ENCODE measurements at places on chromosomes 3 and 15.

- no peak for DNase-seq
Observed at GRCh38 chr15:47184003-47184907, 533.0 kb upstream of the SEMA6D start.

DNA sequence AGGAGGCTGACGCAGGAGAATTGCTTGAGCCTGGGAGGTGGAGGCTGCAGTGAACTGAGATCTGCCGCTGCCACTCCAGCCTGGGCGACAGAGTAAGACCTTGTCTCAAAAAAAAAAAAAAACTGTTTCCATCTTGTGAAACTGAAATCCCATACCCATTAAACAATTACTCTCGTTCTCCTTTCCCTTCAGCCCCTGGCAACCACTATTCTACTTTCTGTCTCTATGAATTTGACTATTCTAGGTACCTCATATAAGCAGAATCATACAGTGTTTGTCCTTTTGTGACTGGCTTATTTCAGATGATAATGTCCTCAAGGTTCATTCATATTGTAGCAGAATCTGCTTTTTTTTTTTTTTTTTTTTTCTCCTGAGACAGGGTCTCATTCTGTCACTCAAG lies 51.5 kb upstream of the UBE2E1 start:
- DNase-seq: no peak

- DNase-seq: no peak
Observed at GRCh38 chr3:2099028-2099671, 484 bp downstream of the CNTN4 start.

DNA sequence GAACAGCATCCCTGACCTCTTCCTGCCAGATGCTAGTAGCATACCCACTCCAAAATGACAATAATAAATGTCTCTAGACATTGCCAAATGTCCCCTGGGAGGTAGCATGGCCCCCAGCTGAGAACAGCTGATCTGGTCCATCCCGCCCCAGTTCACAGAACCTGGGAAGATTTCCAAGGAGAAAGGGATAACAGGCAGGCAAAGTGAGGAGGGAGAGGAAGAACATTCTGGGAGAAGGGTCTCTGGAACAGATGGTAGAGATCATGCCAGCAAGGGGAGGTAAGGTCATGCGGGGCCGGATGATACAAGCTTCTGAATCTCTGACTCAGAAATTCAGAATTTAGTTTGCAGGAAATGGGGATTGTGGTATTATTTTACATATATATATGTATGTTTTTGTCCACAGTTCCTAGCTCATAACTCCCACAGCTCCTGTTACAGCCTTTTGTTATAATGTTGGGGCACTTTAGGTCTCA lies 192.7 kb downstream of the SUCLG2 start:
- DNase-seq: no peak

GRCh38 chr3:138359148-138359918 lies 11.0 kb downstream of the MRAS start:
- no peak for DNase-seq

GRCh38 chr3:88010810-88011209 lies 48.0 kb downstream of the CGGBP1 start:
- DNase-seq: no peak

DNA sequence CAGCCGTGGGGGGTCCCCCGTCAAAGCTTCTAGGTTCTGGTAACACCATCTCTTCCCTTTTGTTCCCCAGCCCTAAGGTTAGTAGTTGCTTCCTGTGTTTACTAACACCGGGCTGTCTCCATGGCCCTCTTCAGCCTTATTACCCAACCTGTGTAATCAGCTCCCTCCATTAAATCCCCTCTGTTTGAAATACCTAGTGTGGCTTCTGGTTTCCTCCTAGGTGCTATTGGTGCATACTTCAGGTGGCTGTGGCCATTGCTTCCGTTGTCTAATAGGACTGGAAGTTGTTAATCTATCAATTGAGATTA lies 35.3 kb downstream of the MOBP start:
- no peak for DNase-seq

- DNase-seq: no peak
Observed at GRCh38 chr3:143078883-143079282, 40.7 kb upstream of the CHST2 start.

DNA sequence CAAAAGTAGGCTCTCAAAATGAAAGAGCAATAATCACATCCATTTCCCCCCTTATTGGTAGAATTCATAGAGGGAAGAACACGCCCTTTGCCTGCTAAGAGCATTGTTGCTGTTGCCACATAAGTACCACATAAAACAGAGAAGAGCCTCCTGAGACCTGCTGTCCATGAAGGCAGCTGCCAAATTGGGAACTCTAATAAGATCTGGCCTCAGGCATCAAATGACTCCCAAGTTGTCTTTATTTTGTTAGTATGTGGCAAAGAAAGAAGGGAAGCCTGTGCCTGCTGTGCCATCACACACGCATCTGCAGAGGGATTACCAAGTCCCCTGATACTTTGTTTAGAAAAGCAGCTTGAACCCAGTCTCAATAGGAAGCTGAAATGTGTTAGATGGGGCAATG lies 23.9 kb downstream of the VGLL3 start:
- DNase-seq: no peak

- DNase-seq: peak; percentile 64
Observed at GRCh38 chr15:99477791-99478471, 87.9 kb upstream of the MEF2A start.

DNA sequence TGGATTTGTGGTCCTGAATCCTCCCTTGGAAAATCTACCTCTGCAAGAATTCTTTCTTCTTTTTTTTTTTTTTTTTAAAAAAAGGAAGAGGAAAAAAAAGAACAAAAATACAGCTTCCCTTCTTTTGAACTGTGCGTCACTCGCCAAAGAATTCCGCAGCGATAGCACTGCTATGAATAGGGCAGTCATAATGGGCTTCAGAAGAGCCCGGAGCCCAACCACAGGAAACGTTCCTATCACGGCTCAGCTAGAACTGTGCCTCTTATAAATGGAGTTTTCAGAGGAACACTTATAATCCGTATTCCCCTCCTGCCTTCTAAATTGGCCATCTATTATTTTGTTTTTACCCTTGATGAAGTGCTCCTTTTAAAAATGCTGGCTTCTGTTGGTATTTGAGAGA lies 227.7 kb downstream of the ADAMTS17 start:
- no peak for DNase-seq

DNA sequence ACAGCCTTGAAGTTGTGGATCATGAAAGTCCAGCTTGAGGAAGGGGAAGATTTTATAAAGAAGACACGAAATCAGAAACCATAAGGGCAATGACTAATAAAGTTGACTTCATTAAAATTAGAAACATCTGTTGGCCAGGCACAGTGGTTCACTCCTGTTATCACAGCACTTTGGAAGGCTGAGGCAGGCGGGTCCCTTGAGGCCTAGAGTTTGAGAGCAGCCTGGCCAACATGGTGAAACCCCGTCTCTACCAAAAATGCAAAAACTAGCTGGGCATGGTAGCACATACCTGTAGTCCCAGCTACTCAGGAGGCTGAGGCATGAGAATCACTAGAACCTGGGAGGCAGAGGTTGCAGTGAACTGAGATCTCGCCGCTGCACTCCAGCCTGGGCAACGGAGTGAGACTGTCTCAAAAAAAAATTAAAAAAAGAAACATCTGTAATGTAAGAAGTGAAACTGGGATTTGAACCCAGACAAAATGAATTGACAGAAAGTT lies 7.9 kb upstream of the UBXN7 start:
- no peak for DNase-seq

DNA sequence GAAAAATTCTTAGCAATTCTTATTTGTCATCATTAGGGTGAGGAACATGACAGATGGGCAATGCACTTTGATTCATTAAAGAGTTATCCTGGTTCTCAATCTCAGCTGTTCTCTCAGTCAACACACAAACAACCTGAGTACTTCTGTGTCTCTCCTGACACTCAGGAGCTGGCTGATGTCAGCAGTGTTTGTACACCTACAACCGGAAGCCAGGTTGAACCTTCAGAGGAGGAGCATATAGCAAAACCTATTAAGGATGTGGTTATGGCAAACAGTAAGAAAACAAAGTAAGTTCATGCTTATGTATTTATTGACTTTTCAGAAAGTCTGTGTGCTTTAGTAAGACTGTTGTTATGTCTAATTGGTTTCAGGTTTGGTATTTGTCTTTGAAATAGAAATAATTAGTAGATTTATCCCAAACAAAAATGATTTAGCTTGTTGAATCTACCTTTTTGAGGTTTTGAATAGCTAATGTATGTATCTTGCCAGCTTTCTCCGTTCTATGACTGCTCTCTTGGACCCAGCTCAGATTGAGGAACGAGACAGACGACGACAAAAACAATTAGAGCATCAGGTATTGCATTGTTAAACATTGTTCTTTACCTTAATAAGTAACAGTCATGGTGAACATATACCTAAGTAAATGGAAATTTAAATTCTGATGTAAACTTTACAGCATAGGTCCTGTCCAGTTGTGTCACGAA lies 36.6 kb downstream of the CCDC66 start:
- no peak for DNase-seq

- no peak for DNase-seq
Observed at GRCh38 chr3:75906555-75907112, 121.3 kb upstream of the ZNF717 start.

DNA sequence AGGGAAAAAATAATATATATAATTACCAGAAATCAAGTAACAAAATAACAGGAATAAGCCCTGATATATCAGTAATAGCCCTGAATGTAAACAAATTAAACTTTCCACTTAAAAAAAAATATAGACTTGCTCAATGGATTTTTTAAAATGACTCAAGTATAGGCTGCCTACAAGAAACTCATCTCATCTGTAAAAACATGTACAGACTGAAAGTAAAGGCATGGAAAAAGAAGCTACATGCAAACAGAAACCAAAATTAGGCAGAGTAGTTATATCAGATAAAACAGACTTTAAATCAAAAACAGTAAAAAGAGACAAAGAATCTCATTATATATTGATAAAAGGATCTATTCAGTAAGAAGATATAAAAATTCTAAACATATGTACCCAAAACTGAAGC lies 82.4 kb upstream of the STT3B start:
- no peak for DNase-seq

GRCh38 chr3:142947352-142947751 lies 16.1 kb downstream of the PAQR9 start:
- DNase-seq: no peak

GRCh38 chr15:42590619-42591237 lies 15.3 kb downstream of the STARD9 start:
- no peak for DNase-seq

DNA sequence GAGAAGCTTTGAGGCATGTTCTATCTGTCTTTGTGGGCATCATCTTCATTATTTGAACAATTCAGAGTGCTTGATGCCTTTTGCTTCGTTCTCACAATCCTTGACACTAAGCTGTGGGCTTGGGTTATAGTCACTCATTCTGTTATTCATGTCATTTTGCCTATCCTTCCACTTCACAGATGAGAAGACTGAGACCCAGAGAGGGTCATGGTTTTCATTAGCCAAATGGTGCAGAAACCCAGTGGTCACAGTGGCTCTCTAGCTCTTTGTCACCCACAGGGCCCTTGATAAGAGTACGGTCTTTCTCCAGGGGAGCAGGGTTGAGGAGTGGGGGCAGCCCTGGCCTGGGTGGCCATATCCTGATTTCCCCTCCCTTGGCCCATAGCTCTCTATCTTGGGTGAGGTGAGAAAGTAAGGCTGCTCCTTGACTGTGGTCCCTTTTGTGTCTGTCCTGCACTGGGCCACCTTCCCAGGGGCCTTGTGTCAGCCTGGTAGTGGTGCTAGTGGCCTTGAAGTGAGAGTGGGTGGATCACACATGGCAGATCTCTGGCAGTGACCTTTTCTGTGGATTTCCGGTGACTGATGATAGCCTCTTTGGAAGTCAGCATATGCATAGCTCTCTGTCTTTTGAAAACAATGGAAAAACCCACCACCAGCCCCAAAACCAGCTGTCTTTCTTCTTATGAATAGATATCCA lies 130.1 kb downstream of the IGF1R start:
- peak; percentile 41 for DNase-seq

- no peak for DNase-seq
Observed at GRCh38 chr3:26559227-26559626, 63.3 kb upstream of the LRRC3B start.

GRCh38 chr3:16663854-16664712 lies 58.9 kb upstream of the DAZL start:
- no peak for DNase-seq

DNA sequence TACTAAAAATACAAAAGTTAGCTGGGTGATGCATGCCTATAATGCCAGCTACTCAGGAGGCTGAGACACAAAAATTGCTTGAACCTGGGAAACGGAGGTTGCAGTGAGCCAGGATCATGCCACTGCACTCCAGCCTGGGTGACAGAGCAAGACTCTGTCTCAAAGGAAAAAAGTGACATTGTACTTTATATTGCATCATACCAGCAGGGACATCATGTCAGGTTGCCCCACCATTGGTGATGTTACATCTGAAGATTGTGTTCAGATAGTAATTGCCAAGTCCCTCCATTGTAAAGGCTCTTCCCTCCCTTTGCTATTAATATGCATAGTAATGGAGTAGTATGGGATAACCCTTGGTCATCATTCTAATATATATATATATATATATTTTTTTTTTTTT lies 44.8 kb downstream of the FOXL2 start:
- no peak for DNase-seq

GRCh38 chr3:27596334-27596841 lies 112.2 kb upstream of the SLC4A7 start:
- DNase-seq: peak; percentile 88

- DNase-seq: no peak
Observed at GRCh38 chr15:41773729-41774061, 589 bp upstream of the MAPKBP1 start.

DNA sequence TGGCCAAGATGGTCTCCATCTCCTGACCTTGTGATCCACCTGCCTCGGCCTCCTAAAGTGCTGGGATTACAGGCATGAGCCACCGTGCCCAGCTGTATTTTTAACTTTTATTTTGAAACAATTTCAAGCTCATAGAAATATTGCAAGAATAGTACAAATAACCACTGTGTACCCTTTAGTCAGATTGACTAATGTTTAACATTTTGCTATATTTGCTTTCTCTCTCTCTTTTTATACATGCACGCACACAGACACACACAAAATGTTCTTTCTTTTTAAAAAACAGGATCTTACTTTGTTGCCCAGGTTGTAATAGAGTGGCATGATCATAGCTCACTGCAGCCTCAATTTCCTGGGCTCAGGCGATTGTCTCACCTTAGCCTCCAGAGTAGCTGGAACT lies 25.5 kb upstream of the DPPA4 start:
- DNase-seq: no peak

GRCh38 chr3:112013784-112014143 lies 15.0 kb downstream of the TAGLN3 start:
- no peak for DNase-seq

DNA sequence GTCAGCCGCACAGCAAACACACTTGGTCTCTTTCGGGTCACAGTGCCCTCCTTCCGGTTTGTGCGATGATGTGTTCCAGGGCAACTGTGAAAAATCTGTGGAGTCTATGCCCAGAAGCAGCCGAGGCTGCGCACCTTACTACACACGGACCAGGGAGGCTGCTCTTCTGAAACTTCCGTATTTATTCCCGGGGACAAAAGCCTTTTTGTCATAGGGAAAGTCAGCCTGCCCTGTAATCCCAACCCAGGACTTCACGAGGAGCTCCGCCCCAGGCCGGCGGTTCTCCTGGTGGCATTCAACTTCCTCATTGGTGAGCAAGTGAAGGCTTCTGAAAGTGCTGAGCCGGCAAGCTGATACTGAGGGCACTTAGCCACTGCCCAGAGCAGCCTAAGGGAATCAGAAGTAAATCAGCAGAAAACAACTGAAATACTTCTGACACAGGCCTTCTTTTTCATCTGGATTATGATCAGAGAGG lies 126.5 kb downstream of the FMN1 start:
- peak; percentile 84 for DNase-seq

GRCh38 chr3:195154111-195154791 lies 116.7 kb downstream of the XXYLT1 start:
- DNase-seq: no peak

Data from inflammatory macrophage treated with lipopolysaccharide for 1 hour (primary cell).